Occipital lobe (tissue), 3 donors: ENCODE measurements at places on chromosomes 7 and 10. TPM values are rescaled to one million over a fixed set of nuclear protein-coding genes. Genes with fewer than 3 reads are reported as not detected.
A peak's percentile ranks its signal among the peaks of the same experiment; 100 is the strongest.

GRCh38 chr10:50232261-50232639 lies 19.1 kb downstream of the ASAH2 start:
- no peak for DNase-seq

GRCh38 chr7:2894118-2894940 lies 50.2 kb upstream of the GNA12 start:
- DNase-seq, result no peak

- no peak for DNase-seq
These were observed 62.4 kb upstream of the NANOS1 start for GRCh38 chr10:118967160-118967559.

DNA sequence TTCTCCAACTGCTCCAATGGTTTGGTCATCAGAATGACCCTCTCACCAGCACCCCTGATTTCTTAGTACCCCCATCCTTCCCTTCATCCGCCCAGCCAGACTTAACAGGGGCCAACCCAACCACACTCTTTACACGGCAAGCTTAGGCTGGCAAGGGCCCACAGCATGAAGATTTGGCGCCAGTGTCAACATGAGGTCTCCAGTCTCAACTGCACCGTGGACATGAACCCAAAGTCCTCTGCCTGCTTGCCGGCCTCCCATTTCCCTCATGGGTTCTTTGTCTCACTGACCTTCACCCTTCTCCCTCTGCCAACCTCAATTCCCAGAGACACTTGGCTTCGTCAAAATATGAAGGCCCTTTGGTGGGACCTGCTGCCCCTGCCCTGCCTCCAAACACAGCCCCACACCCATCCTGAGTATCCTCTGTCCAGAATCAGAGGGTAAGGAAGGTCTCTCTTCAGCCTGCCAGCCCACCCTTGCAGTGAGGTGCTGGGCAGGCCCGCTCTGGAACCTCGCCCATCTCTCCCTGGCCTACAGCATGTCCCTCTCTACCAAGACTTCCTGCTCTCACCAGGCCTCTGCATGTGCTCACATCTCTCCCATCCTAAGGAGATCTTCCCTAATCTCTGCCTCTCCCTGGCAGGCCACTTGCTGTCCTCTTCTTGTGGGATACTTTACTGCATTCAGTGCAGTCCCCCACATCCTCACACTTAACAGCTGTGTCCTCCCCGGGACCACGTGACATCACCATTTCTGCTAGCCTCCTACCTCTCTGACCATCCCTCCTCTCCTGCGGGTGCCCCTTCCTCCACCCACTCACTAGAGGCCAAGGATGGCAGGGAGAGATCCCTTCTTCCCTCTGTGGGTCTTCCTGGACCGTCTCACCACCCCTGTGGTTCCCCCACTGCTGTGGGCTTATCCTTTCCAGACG lies 91.7 kb upstream of the ZMIZ1 start:
- no peak for DNase-seq

- no peak for DNase-seq
These were observed 26.7 kb upstream of the CROT start for GRCh38 chr7:87318741-87319140.

DNA sequence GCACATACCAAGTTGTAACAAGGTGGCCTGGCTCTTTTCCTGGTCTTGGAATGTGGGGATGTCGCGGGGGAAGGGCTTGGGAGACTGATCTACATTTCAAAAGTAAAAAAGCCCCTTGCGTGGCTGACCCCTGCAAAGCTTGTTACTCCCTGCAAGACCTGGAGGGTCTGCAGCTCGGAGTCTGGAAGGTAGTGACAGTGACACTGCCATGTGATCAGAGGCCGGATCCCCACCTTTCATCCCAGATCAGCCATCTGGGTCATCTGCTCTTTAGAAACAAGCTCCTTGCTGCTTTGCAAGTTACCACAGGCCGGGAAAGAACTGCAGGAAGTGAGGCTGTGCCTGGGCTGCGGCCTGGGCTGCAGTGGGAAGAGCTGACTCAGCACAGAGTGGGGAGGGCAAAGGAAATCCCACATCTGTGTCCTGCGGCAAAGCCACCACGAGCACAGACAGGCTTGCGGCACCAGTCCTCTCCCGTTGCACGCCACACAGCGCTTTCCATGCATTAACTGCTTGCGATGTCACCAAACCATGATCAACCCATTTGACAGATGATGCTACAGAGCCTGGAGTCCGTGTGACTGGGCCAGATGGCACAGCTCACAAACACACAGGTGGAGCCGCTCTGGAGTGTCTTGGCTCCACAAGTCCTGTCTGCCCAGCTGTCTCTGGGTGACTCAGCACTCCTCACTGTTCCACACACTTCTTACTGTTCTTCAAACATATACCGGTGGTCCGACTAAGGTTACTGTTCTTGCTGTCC lies 97.7 kb downstream of the SH3PXD2A start:
- no peak for DNase-seq

DNA sequence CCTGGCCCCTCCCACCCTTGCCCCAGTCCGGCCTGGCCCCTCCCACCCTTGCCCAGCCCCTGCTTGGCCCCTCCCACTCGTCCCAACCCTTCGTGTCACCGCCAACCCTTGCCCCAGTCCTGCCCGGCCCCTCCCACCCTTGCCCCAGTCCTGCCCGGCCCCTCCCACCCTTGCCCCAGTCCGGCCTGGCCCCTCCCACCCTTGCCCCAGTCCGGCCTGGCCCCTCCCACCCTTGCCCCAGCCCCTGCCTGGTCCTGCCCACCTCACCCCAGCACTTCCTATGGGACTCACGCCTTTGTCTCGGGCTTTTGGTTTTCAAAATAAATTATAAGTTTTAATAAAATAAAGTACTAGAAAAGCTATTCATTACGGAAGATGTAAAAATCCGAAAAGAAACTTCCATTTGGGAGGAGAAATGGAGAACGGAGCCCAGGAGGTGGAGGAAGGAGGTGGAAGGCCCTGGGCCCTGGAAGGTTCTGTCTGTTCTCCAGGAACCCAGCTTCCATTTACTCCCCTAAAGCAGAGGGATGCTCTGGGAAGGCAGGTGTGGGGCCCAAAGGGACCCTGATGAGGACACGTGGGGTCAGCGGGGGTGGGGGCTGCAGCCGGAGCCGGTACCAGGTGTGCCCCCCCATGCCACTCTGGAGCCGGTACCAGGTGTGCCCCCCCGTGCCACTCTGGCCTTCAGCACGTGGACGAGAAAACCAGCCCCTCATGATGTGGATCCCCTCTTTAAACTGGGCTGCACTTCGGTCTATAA lies 52.2 kb downstream of the PWWP2B start:
- DNase-seq, result no peak

GRCh38 chr10:75247797-75248196 lies 12.0 kb upstream of the COMTD1 start:
- DNase-seq, result no peak

GRCh38 chr10:127194599-127194998 lies 1.8 kb downstream of the INSYN2A start:
- no peak for DNase-seq

DNA sequence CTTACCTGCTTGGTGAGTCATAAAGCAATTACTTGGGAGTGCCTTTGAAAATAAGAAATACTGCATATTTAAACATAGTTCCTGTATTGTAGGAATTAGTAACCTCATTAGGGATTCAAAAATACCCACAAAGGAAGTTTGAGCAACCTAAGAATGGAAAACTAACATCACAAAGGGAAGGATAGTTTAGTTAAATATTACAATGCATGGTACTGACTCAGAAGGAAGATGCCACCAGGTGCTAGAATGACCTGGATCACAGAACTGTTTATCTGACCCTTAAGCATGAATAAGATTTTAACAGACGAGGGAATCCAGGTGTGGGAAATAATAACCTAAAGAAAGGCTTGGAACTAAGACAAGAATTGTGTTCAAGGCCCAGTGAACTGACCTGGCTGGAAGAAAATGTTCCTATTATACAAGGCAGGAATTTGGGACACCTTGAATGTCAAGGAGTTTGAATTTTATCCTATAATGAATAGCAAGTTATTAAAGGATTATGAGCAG lies 106.4 kb downstream of the GSAP start:
- no peak for DNase-seq

DNA sequence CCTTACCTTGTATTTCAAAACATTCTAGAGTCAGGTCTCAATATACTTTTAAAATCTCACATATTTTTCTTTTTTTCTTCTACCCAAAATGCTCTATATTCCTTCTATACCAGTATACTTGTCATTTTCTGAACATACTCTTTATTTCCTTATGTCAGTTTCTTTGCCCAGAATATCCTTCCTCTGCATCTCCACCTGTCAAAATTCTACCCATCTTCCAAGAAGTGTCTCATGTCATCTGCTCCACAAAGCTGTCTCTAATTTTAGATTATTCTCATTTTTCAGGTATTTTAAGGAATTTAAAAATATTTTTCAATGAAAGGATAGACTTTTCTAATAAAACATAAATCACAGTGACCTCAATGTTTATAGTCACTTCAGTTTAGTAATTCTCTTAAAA lies 328.0 kb upstream of the SMIM30 start:
- DNase-seq, result no peak

DNA sequence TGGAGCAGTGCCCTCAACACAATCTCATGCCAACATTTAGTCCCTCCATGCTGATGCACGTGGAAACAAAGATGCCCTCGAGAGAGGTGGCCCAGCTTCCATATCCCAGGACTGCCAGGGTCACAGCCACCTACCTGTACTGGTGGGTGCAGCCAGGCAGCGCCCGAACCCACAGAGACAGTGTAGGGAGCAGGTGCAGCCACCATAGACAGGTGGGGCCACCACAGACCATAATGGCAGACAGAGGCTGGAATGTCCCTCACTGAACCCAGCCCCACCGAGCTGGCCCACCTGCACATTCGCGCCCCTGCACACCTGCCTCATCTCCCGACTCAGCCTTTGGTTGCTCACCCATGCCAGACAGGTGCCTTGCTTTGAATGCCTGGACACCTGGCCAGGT lies 18.3 kb upstream of the CPXM2 start:
- no peak for DNase-seq

GRCh38 chr10:103710490-103710889 lies 144.9 kb downstream of the SH3PXD2A start:
- DNase-seq, result no peak

DNA sequence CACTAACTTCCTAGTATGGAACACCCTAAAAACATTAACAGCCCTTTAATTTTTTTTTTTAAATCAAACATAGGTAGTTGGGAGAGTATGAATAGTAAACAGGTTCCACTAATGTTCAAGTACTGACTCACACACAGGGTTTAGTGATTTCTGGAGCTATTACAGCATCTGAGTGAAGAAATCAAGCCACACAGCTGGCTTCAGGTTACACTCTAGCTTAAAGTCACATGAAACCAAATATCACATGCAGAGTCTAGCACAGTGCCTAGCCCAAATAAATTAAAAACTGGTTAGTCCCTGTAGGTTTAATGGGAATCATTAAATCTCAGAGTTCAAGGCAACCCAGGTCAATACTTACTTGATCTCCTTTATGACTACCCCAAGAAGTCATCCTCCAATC lies 11.6 kb downstream of the PANK1 start:
- DNase-seq, result no peak

GRCh38 chr7:118877187-118877586 lies 652.7 kb downstream of the ANKRD7 start:
- no peak for DNase-seq

DNA sequence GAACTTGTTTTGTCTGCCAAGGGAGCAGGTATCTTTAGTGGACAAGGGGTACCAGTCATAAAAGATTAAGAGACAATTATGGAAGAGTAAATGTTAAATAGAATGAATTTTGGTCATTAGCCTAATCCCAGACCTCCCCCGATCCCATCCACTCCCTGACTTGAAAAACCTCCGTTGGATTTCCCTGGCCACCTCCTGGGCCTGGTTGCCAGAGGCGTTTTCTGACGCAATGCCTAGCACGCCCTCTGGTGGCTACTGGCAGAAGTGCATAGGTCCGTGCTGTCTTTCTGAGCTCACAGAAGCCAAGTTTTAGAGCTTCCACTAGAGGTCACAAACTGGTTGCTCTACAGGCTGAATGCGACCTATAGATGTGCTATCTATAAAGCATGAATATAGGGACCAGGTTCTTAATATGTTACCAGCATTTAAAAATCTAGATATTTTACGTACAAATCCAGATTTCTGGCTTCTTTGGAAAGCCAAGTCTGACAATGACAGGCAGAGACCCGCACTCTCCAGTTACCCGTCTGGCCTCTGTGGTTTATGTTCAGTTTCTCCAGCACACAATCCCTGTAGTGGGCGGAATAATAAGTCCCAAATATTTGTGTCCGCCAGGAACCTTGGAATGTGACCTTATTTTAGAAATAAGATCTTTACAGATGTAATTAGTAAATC lies 39.8 kb downstream of the SPOCK2 start:
- DNase-seq, result peak; percentile 84

GRCh38 chr10:110137142-110137545 lies 70.3 kb upstream of the MXI1 start:
- DNase-seq, result no peak

DNA sequence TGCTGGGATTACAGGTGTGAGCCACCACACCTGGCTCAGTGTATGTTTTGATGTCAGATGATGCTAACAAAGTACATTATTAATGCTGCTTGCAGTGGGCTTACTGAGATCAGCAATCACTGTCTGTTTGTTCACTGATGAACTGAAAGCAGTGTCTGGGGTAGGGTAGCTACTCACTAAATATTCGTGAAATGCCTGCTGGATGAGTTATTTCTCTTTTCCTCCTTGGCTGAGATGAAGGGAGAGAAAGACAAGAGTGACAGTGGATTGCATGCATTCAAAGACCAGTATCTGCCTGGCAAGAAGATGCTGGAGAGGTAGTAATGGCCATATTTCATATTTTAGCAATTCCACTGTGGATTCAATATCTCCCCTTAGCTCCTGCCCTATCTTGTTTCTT lies 32.3 kb downstream of the FAM107B start:
- DNase-seq, result no peak

- no peak for DNase-seq
These were observed 78.7 kb downstream of the VIPR2 start for GRCh38 chr7:159065852-159066480.

DNA sequence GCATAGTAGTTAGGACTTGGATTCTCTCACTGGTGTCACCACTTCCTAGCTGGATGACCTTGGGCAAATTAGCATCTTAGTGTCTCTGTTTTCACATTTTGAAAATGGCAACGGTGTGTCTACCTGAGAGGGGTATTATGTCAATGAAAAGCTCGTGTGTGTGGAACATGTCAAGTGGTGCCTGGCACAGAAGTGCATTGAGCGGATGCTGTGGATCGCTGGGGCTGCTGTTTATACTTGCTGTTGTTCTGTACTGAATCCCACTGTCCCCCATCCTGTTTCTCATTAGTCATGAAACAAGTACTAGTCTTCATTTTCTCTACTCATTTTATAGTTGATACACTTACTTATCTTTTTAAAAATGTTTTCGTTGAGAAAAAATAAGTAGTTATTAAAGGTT lies 26.1 kb downstream of the RBM33 start:
- DNase-seq, result no peak

SPDYE2 gene
- total RNA-seq, result not detected

NPY gene
- total RNA-seq, result 40.9 TPM

PLXDC2 gene
- total RNA-seq, result 12.5 TPM

KRIT1 gene
- total RNA-seq, result 119 TPM

PILRA gene
- 1.1 TPM for total RNA-seq

GNAT3 gene
- not detected for total RNA-seq

CDHR1 gene
- total RNA-seq, result 1.2 TPM

SFRP5 gene
- 0.62 TPM for total RNA-seq

CEP41 gene
- 14.2 TPM for total RNA-seq

MLXIPL gene
- not detected for total RNA-seq
